ENCODE measurements at places on chromosomes 1 and 21.

DNA sequence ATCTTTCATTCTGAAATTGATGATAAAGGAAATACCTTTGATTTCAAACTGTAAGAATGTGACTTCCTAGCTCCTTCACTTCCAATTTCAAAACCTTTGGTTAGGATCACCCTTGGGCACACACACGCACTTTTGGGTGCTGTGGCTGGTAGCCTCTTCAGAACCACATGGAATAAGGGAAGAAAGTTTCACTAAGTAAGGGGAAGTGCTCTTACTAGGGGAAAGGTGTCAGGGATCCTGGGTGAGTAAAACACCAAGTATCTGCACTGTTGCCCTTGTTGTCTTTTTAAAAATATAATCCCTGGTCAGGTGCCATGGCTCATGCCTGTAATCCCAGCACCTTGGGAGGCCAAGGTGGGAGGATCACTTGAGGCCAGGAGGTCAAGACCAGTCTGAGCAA lies 132.4 kb downstream of the SDCCAG8 start:
- no peak for DNase-seq

DNA sequence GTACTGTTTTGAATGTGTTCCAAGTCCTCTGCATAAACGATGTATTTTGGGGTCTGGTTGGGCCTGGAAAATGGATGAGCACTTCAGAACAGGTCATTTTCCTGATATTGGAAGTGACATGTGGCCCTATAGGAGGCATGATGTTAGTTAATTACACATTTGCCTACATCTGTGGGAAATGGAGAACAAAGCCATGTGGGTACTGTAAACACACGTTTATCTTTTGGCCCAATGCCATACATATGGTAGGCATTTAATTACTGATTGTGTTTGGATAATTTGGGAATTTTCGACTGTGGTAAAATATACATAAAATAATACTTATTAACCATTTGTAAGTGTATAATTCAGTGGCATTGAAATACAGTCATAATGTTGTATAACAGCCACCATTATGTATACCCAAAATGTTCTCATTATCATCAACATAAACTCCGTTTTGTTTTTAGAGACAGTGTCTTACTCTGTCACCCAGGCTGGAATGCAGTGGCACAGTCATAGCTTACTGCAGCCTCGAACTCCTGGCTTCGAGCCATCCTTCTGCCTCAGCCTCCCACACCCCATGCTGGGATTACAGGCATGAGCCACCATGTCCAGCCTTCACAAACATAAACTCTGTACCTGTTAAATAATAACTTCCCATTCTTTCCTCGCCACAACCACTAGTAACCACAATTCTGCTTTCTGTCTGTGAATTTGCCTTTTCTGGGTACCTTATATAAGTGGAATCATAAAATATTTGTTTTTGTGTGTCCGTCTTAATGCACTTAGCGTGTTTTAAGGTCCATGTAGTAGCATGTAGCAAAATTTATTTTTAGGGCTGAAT lies 11.9 kb upstream of the RNPEP start:
- no peak for DNase-seq

GRCh38 chr1:240766831-240767230 lies 154.9 kb upstream of the GREM2 start:
- DNase-seq, result no peak

DNA sequence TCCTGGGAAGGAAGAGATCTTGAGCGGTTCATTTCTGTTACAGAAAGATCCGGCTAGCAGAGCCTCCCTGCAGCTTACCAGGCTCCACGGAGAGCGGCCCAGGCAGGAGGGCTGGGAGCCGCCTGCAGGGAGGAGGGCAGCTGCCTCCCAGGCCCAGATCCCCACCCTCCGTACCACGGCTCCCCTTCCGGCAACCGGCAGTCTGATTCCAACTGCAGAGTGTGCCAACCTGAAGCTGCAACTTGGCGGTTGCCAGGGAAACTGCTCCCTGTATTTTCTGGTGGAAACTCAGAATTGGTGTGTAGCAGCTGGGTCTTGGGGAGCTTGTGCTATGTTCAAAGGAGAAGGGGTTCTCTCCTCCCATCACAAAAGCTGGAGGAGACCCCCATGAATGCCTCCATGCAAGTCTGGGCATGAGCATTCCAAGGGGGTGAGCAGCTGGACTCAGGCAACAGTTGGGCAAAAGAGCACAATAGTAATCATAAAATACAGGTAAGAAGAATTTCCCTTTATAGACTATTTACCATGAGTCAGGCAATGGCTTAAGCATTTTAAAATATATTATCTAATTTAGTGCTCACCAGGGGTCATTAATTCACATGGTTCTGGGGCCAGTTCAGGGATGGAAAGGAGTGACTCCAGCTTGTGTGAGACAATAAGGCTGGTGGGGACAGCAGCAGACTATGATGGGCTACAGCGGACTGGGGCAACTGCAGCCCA lies 46.1 kb upstream of the KAZN start:
- no peak for DNase-seq

DNA sequence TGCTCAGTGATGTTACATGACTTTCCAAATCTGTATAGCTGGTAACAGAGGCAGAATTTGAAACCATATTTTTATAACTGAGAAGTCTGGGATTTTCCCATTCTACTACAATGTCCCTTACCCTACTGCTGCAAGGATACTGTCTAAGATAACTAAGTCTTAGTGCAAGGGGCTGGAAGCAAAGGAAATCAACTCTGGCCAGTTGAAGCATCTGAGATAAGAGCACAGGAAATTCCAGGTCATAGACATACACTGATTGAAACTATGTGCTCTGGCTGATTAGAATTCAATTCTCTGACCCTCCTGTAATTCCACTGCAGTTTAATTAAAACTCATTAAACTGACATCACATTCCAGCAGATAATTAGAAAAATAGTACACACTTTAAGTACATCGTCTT lies 267.7 kb upstream of the C1orf87 start:
- DNase-seq, result no peak

Measured in bone marrow (tissue), 2 donors.